ENCODE measurements at places on chromosomes 4 and X.

DNA sequence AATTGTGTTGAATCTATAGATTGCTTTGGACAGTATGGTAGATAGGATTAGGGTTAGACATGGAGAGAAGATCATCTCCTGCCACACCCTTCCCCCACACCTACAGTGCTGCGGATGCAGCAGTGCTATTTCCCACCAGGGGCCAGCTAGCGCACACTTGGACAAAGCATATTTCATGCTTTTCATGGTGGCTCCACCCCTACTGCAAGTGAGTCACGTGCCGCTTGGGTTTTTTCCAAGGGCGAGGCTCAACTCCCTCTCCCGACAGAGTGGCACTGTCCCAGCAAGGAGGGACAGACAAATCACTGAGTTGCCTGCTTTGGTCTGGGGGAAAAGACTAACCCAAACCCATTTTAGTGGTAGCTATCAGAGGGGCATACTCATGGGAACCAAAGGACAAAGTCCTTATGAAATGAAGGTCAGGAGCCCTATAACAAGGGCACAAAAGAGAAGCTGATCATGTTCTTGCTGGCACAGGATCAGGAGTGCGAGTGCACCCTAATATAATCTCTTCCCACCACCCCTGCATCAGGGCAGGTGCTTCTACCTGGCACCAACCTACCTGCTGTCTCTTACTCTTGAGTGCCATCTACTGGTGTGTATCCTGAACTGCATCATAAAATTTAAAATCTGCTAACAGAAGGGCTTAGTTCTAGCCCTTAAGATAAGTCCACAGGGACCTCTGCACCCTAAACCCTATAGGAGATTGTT, 55.1 kb upstream of the PGAM4 start:
- DNase-seq: no peak

- DNase-seq: no peak
Observed at GRCh38 chr4:73945674-73946449, 36.0 kb downstream of the PF4 start.

DNA sequence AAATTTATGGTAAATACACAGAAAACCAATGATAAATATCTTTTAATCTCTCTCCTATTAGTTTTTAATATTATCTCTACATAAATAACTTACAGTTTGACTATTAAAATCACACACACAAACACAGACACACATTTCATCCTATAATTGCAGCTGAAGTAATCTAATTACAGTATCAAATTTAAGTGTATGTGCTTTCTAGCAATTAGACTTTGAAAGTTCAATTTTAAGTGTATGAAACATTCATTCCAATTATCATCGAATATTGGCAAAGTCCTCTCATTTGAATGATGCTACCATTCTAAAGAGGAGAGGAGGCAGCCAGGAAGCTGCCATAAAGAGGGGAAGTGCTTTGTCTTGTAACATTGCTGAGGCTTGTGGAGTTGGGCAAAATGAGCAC, 221.2 kb upstream of the PABPC4L start:
- DNase-seq: no peak

DNA sequence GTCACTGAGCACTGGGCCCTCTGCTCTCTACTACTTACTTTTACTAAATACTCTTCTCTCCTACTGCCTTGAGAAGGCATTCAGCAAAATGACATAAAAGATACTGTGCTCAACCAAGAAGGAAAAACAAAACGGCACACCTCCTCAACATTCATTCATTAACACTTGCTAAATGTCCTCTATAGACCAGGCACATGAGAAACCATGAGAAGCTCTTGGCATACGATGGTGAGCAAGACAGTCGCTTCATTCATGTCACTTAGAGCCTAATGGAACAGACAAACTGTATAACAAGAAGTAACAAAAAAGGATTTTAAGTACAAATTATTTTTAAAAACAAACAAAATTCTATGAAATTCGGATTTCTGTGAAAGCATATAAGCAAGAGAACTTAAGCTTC, 38.7 kb downstream of the COL25A1 start:
- no peak for DNase-seq

DNA sequence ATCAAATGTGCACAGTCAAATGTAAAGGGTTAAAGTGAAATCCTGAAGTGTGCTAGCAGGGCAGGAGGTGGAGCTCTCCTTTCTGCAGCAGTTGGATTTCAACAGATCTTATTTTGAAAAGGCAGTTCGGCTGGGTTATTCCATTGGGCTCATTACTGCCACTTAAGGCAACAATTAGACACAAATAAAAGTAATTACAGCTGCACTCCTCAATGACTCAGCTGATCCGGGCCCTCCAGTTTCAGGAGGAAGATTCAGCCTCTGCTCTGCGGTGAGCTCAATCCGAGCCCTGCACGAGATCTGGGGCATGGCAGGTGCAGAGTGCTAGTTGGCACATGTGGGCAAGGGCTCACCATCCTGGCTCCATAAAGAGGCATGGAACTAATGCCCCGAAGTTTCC, 85.4 kb downstream of the PHKA2 start:
- DNase-seq: no peak

DNA sequence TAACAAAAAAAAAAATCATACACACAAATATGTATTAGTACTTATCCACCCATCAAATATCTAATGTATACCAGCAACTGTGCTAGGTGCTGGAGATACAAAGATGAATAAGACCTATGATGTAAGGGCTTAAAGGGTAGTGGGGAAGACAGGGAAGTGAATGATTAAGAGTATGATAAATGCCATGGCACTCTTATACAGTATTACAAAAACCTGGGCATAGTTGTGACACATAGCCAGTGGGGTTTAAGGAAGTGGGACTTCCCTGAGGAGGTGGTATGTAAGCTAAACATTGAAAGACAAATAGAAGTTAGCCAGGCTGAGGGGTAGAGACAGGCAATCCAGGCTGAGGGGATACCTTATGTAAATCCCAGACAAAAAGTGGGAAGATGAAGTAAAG, 23.5 kb downstream of the CHM start:
- no peak for DNase-seq

Data from hypothalamus (tissue), 51 donors.